AG04450 (cell line): ENCODE measurements at places on chromosomes 6 and 20. TPM values are rescaled to one million over a fixed set of nuclear protein-coding genes. Genes with fewer than 3 reads are reported as not detected.

The SFTA2 gene
- polyA plus RNA-seq, result not detected in 2 replicates

The TNXB gene
- polyA plus RNA-seq, result 0.25 and 0.35 TPM in 2 replicates

The BPIFB4 gene
- polyA plus RNA-seq, result not detected in 2 replicates

The TMEM244 gene
- polyA plus RNA-seq, result not detected in 2 replicates

The ENPP1 gene
- 22.5 and 30.4 TPM in 2 replicates for polyA plus RNA-seq

The ALDH8A1 gene
- polyA plus RNA-seq, result 0.33 and 0.35 TPM in 2 replicates

The PLEKHG1 gene
- polyA plus RNA-seq, result 0.12 and 0.16 TPM in 2 replicates

The MRPL18 gene
- polyA plus RNA-seq, result 80.4 and 96.7 TPM in 2 replicates

The AKAP12 gene
- polyA plus RNA-seq, result 62.0 and 73.2 TPM in 2 replicates

The SOBP gene
- 0.76 and 1.1 TPM in 2 replicates for polyA plus RNA-seq

The ARMC2 gene
- 4.2 and 5.1 TPM in 2 replicates for polyA plus RNA-seq

The GNMT gene
- polyA plus RNA-seq, result 0.07 TPM in 1 of 2 replicates, not detected in the other

The GDAP1L1 gene
- not detected in 2 replicates for polyA plus RNA-seq

The SEC63 gene
- 58.6 and 90.9 TPM in 2 replicates for polyA plus RNA-seq

The LY6G6D gene
- not detected in 2 replicates for polyA plus RNA-seq

The ECHDC1 gene
- 42.9 and 60.7 TPM in 2 replicates for polyA plus RNA-seq
